ENCODE measurements at places on chromosomes 16 and 17. TPM values are rescaled to one million over a fixed set of nuclear protein-coding genes. Genes with fewer than 3 reads are reported as not detected.

Gene SCGB1C2
- not detected for total RNA-seq

Gene SLC35B1
- total RNA-seq = 65.5 TPM

Gene PROCA1
- total RNA-seq = 2.4 TPM

Gene G6PC1
- total RNA-seq = not detected

Gene WNT9B
- not detected for total RNA-seq

Gene KIF2B
- total RNA-seq = not detected

Gene CNGB1
- total RNA-seq = not detected

Gene CLEC10A
- total RNA-seq = not detected

Gene ADPRM
- total RNA-seq = 15.3 TPM

All from G401 (cell line).